ENCODE measurements at places on chromosomes 11 and 22.

DNA sequence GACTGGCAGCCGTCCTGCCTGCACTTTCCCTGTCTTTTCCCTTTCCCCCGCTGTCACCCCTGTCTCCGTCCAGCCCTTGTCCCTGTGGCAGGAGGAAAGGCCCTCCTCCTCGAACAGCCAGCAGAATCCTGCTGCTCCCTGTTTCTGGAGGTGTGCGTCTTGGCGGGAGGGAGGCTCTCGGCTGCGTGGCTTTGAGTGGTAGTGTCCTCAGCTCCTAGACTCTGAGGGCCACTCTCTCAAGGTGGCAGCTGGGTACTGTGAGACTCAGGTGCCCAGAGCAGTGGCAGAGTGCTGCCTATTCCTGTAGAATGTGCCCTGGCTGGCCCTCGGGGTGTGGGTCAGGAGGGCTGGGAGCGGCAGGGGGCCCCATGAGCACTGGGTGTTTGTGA, 9.1 kb upstream of the RANBP1 start:
- no peak for DNase-seq

- no peak for DNase-seq
Observed at GRCh38 chr11:35459489-35459888, 40.1 kb upstream of the SLC1A2 start.

DNA sequence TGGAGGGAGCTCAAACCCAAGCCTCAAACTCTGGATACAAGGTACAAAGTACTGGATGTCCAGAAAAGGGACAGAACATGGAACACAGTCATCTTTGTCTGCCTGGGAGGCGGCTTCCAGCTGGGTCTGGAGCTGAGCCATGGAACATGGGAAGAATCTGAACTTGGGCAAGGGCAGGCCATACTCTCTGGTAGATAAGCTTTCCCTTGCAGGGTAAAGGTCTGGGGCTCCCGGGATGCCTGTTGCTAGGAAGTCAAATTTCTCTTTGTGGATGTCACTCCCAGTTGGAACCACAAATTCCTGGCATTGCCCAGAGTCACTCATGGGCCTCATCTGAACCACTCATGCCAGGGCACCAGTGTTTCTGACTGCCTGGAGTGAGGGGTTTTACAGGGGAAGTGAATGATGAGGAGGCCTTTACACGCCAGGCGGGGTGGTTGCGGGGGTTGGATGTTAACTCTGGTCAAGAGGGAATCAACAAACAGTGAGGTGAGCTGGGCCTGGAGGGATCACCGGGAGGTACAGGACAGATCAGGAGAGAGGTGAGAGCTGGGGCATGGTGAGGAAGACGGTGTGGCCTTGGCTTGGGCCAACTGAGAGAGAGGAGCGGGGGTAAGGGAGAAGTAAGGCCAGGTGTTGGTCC, 5.7 kb downstream of the FTH1 start:
- no peak for DNase-seq

DNA sequence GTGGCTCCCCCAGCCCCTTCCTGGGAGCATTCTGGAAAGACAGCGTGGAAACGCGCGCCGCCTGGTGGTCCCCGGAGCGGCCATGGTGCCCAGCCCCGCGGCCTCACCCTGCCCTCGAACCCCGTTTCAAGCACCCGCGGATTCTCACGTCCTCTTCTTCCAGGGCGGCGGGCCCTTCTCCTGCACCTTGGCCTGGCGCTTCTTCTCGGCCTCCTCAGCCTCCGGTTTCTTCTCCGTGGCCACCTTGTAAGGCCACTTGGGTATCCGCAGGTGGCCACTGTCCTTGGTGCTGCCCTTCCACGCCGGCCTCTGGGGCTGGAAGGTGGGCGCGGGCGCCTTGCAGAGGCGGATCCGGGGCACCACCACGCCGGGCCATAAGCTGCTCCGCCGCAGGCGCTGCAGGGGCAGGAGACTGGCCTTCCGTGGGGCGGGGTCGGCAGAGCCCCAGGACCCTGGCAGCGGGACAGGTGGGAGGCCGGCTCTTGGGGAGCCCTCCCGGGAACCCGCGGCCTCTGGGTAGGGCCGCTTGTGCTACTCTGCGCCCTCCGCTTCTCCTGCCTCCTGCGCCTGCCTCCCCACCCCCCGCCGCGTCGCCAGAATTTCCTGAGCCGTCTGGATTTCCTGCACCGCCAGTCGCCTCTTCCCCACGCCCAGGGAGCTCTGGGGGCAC, 83.4 kb downstream of the TRIM51G start:
- no peak for DNase-seq

DNA sequence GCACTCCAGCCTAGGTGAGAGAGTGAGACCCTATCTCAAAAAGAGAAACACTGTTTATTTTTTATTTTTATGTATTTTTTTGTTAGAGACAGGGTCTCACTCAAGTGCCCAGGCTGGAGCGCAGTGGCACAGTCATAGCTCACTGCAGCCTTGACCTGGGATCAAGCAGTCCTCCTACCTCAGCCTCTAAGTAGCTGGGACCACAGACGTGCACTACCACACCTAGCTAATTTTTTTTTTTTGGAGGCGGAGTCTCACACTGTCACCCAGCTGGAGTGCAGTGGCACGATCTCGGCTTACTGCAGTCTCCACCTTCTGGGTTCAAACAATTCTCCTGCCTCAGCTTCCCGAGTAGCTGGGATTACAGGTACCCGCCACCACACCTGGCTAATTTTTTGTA, 6.4 kb downstream of the RBX1 start:
- no peak for DNase-seq

- no peak for DNase-seq
Observed at GRCh38 chr11:31799435-31800397, 11.4 kb downstream of the PAX6 start.

DNA sequence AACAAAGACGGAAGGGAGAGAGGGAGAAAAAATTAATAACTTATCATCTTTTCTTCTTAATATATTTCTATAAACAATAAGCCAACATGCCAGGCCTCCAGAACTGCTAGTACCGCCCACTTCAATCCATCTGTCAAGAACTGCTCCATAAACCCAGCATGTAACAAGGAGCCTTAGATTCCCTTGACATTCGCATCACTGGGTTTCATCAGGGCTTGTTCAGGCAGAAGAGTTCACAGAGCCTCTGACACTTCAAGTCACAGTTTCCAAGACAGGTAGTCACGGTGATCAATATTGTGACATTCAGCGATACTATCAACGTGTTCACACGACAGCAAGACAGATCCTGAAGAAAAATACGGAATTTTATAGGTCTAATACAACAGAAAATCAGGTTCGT, 61.7 kb downstream of the LARGE2 start:
- no peak for DNase-seq

DNA sequence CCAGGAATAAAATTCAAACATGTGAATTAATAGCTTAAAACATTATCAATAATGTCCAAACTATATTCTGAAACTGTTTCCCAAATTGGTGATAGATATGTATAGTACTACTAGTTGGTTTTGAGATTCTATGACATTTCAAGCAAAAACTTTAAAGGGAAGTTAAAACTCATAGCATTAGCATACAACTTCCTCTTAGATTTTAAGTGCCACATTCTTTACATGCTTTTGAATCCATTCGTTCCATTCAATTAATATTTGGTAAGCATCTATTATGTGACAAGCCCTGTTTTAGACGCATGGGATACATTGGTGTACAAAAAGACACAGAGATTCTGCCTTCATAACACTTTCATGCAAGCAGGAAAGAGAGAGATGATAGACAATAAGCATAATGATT, 8.9 kb downstream of the PATL1 start:
- no peak for DNase-seq

DNA sequence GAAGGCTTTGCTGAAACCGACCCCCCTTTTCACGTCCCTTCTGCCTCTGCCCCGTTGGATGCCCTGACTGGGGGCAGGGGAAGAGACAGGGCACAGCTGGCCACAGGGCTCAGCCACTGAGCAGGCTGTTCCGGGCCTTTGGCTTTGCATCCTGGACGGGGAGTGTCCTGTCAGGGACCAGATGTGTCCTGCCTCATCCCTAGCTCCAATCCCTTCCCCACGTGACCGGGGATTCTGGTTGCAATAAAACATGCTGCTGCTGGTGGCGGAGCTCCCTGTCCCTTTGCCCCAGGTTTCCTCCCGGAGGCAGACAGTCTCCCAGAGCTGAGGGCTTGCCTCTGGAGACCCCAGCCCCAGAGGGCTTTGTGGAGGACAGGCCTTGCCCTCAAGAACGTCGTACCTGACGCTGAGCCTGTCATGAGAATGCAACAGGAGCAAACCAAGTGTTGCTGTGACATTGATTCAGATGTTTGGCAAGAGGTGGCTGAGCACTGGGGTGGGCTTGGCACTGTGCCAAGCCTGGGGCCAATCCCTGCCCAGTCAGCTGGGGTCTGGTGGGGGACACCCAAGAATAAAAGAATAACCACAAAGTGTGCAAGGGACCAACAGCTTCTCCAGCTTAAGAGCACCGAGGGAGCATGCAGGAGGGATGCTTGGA, 7.3 kb downstream of the CDC42EP2 start:
- no peak for DNase-seq

DNA sequence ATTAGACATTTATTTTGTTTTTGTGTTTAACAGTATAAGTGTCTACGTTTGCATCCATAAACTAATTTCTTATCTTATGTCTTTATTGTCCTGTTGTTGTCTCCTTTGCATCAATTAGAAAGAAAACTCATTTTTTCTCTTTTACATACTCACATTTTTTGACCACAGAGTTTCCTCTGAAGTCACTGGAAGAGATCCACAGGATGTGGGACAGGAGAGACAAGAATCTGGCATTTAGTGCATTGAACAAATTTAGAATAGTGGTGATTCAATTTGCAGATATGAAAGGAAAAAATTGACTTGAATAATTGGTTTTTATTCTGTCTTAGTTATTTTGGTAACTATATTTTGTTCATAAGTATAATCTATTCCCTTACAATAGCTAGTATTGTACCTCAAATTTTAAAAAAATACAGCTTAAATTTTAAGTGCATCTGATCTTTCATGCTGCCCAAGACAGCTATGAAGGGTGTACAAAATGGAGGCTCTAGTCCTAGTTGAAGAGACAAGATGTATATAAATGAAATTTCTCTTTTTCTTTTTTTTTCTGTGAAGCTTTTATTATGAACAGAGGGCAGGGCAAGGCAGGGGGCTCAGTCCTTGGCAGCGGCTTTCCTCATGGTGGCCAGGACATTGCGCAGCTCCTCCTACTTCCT, 24.4 kb downstream of the HORMAD2 start:
- DNase-seq, result no peak

GRCh38 chr22:20738394-20739089, 35.4 kb upstream of the SERPIND1 start:
- DNase-seq, result no peak

GRCh38 chr11:8267831-8268529, 4.3 kb upstream of the LMO1 start:
- DNase-seq, result no peak

DNA sequence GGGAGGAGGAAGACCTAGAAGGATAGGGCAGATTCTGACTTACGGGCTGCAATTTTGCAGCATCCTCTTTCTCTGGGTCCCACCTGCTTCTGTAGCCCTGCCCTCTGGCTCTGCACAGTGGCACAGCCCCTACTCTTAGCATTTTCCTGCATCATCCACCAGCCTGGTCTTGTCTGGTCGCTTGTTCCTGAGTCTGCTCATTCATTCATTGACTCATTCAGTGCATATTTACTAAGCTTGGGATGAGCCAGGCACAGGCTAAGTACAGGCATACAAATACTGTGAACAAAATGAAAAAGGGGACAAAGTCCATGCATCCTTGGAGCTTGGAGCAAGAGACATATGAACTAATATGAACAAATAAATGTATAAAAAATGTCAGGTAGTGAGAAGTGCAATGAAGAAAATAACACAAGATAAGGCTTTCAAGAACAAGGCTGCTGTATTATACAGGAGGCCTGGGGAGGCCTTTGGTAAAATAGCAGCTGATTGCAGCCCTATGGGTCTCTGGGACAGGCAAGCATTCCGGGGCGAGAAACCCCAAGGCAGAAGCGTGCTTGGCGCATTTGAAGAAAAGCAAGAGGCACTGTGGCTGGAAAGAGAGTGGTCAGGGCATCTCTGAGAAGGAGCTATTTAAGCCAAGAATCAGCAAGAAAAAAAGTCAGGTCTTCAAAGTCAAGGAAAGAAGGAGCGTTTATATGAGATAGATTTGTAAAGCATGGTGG, 108.0 kb upstream of the ALX4 start:
- DNase-seq, result no peak

DNA sequence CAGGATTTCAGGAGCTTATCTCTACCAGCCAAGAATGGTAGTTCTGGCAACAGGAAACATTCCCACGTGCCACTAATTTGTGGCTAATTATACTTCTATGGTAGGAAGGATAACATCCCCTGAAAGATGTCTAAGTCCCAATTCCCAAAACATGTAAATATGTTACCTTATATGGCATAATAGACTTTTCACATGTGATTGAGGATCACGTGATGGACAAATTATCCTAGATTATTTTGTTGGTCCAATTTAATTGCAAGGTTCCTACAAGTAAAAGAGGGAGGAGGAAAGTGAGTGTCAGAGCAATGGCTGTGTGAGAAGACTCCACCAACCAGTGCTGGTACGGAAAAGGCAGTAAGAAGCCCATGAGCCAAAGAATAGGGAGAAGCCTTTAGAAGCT, 9.9 kb upstream of the MSANTD4 start:
- no peak for DNase-seq

- DNase-seq, result no peak
Observed at GRCh38 chr11:33670250-33671011, 30.2 kb downstream of the C11orf91 start.

DNA sequence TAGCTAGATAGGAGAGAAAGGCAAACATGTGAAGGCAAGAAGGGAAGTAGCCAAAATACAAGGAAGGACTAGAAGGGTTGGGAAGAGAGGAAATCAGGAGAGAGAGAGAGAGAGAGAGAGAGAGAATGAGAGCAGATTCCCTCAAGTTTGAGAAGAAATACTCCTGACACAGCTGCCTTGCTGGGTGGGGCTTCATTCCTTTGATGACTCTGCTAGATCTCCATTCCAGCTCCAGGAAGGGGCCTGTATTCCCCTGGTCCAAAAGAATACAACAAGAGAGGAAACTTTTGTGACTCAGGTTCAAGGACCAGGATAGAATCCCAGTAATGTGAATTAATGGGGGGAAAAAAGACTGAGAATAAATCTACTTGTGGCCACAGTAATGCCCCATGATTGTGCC, 62.9 kb upstream of the SPON1 start:
- no peak for DNase-seq

DNA sequence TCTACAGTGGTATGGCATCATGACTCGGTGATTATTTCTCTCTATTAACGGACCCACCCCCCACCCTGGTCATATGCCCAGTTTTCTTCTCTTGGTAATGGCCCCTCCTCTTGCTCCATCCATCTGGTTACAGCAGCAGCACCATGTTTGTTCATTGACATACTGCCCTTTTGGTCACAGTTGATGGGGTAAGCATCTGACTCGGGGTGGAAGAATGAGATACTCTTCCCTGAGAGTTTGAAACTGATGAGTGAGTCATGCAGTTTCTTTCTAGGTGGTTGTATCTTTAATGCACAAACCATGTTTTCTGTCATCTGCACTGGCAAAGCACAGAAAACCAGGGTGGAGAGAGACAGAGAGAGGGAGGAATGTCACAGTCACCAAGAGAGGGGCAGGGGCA, 126.0 kb downstream of the SYN3 start:
- no peak for DNase-seq

GRCh38 chr11:116202922-116203321, 569.9 kb downstream of the BUD13 start:
- no peak for DNase-seq

- DNase-seq, result no peak
Observed at GRCh38 chr22:42692239-42693054, 28.2 kb downstream of the A4GALT start.
